ENCODE measurements at places on chromosomes 5 and 9.

- no peak for DNase-seq
These were observed 10.6 kb downstream of the TMEM250 start for GRCh38 chr9:136107953-136108647.

GRCh38 chr9:17609312-17610005, 30.6 kb downstream of the SH3GL2 start:
- no peak for DNase-seq

- DNase-seq = no peak
These were observed 198.1 kb downstream of the ROR2 start for GRCh38 chr9:91751922-91752321.

GRCh38 chr9:130301483-130302286, 36.1 kb downstream of the HMCN2 start:
- DNase-seq = no peak

DNA sequence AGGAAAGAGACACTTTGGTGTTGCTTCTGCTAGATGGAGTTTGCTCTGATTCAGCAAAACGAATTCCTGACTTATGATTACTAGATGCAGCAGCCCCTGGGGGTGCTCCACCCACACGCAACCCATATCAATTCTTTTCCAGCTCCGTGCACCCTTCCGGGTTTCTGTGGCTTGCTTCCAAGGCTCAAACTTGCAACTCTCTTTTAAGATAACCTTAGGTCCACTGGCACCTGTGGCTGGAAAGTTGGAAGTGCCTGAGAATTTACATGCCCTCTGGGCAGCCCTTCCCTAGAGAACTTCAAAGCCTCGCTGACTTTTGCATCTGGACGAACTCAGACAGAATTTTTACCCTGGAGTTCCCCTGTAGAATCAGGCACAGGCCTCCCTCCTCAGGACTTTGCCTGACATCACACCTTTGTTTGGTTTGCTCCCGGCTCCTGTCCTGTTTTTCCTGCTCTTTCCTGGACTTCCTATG, 224.9 kb downstream of the SNX18 start:
- no peak for DNase-seq

GRCh38 chr5:143527808-143528207, 124.3 kb upstream of the NR3C1 start:
- DNase-seq = no peak

DNA sequence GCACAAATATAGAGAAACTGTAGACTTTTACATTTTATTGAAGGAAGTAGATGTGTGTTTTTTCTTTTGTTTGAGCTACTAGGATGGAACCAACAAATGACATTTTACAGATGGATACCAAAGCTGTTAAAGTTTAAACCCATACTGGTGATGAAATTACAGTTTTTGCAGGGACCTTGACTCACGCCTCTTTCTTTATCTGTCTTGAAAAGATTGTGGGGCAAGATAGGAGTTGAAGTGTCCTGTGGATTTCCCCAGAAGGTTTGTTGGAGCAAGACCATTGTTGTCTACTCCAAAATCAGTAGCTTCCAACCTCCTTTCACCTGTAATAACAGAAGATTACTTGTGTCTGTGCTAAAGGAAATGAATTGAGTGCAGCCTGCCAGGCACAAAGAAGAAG, 4.1 kb upstream of the C5orf63 start:
- DNase-seq = no peak

GRCh38 chr5:68012429-68012828, 203.1 kb upstream of the PIK3R1 start:
- DNase-seq = no peak
